Urinary bladder (tissue), 4 donors: ENCODE measurements at places on chromosomes 16 and 17. TPM values are rescaled to one million over a fixed set of nuclear protein-coding genes. Genes with fewer than 3 reads are reported as not detected.

GRCh38 chr16:76035689-76036088, 241.5 kb upstream of the CNTNAP4 start:
- DNase-seq = no peak

DNA sequence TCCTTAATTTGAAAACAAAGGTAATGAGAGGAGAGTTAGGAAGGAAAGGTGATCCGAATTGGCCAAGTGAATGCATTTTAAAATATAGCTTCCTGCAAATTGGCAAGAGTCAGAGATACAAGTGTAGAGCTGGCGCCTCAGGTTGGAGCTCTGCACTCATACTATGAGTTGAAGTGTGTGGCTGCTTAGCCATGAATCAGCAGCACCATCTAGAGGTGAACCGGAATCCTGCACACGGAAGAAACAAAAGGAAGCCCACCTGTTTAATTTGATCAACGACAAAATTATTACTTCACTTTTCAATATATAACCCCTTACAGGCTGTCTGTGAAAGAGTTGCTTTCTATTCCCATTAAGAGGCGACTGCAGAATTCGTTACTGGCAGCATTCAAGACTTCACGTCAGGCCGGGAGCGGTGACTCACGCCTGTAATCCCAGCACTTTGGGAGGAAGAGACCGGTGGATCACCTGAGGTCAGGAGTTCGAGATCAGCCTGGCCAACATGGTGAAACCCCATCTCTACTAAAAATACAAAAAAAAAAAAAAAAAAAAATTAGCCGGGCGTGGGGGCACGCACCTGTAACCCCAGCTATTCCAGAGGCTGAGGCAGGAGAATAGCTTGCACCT, 1253.7 kb upstream of the CDH8 start:
- DNase-seq = no peak

GRCh38 chr17:77214328-77214727, 73.6 kb downstream of the SEC14L1 start:
- DNase-seq = no peak

GRCh38 chr16:77221482-77221881, 22.3 kb downstream of the SYCE1L start:
- no peak for DNase-seq

DNA sequence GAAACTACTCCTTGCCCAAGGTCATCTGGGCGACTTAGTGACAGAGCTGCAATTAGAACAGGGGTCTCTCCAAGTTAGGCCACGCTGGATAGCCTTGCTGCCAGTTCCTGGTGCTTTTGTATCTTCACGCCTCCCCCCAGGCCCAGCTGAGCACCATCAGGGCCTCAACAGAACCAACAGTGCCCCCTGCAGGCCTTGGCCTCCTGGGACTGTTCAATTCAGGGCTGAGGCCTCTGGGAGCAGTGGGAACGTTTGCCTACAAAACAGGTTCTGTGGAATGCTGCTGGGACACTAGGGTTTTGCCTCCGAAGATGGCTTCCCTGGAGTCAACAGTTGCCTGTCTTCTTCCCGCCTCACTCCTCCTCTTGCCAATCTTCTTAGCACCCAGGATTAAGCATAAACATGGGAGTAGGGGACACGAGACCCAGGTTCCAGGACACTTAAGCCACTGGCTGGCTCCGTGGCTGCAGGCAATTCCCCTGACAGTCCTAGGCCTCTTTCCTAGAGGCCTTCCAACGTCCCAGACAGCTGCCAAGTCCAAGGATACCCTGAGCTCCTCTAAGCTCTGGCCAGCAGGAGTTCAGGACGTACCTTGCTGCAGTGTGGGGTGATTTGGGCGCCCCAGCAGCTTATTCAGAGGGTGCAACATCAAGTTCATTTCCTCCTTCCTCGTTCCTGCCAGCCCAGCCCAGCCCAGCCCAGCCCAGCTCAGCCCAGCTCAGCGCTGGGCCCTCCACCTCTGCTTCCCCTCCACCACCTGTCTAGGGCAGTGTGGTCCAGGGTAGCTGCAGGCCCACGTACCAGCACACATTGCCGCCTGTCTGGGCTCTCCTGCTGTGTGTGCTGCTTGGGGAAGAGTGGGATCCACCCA, 246.6 kb upstream of the RPL38 start:
- DNase-seq = no peak

DNA sequence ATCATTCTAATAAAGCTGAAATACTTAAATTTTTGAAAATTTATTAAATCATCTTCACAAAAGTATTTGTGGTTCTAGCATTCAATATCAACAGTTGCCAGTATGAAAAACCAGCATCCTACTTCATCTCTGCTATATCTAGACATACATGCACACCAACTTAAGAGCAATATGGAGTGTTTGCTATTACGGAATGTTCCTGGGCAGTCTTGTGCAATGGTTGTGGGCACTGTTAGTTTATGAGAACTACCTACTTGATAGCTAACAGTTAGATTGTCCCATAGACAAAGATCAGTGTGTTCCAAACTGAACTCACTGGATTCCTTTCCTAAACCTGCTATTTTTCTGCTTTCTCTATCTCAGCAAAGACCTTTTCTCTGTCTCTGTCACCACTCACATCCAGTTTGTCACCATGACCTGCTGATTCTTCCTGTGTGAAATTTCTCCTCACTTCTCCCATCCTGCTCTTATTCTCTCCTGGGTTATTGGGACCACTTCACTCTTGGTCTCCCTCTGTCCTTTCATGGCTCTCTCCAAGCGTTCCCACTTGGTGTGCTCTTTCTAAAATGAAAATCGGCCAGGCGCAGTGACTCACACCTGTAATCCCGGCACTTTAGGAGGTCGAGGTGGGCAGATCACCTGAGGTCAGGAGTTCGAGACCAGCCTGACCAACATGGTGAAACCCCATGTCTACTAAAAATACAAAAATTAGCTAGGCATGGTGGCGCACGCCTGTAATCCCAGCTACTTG, 27.7 kb downstream of the CNTROB start:
- DNase-seq = no peak

DNA sequence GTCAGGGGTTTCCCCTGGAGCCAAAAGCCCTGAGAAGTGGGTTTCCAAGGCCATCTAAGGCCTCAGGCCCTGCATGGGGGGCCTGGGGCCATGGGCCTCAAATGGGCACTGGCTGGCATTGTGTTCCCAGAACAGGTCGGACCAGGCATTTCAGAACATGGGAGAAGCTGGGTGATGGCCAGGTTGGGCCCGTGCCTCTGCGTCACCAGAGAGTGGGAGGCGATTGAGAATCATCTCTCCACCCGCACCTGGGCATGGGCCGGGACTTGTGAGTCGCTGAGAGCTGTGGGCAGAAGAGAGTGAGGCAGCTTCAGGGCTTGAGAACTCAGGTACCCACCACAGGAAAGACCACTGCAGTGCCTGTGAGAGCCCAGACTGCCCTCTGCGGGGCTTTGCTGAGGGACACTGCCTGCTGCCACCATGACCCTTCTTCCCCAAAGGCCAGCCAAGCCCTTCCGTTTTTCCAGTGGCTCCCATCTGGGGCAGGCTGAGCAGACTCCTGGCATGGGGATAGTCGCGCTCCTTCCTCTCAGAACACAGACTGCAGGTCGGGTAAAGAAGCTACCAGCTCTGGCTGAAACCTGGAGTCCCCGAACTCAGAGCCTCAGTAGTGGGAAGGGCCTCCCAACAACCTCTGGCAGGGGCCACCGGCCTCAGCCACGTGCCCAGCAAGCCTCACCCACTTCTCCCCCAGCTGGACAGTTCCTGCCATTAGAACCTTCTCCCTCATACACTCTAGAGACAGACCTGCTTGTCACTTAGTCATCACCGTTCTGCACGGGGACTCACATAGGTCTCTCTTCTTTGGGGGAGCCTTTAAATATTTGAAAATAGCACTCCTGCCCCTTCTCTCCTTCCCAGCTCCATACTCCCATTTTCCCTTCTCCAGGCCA, 1.6 kb downstream of the RAB11FIP4 start:
- no peak for DNase-seq

GRCh38 chr16:49498264-49498663, 124.7 kb downstream of the C16orf78 start:
- no peak for DNase-seq

DNA sequence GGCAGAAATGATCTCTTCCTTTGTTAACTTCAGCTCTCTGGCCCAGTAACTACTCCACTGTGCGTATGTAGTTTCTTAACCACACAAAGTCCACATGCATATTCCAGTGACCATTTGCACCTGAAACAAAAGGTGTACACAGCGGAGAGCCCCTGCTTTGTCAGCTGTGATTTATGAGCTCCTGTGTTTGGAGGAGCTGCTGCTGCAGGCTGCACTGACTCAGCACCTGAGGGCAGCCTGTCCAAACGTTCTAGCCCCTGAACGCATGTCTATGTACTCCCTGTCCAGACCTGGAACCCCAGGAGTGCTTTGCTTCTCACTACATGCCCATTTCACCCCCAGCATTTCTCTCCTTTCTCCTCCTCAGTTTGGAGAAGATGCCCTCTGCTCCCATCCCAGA, 216.1 kb downstream of the ABCC12 start:
- no peak for DNase-seq

GRCh38 chr16:68351991-68352431, 41.2 kb downstream of the PRMT7 start:
- peak; percentile 60 for DNase-seq

DNA sequence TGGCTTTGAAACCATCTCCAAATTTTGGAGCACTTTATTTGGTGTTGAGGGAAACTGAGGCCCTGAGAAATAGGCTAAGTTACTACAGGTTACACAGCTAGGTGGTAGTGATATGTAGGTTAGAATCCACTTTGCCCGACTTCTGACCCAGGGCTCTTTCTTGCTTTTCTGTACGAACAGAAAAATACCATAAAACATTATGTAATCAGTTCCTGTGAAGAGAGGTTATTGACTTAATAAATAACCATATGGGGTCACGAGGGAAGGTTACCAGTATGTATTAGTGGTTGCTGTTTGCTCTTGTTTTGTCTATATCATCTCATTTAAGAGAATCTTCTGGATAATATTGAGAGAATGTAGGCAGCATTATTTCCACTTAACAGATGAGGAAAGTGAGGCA, 172.2 kb upstream of the MAF start:
- DNase-seq = no peak

- no peak for DNase-seq
These were observed 523 bp downstream of the KCTD2 start for GRCh38 chr17:75047398-75048098.

DNA sequence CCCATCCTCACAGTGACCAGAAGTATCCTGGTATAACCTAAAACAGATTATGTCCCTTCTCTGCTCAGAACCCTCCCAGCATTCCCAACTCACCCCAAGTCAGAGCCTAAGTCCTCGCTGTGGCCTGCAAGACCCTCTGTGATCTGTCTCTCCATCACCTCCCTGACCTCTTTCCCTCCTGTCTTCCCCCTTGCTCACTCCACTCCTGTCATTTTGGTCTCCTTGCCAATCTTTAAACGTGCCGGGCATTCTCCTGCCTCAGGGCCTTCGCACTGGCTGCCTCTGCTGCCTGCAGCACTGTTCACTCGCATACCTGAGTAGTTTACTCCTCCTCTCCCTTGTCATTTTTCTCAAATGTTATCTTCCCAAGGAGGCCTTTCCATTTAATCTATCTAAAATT, 97.7 kb downstream of the GSG1L start:
- no peak for DNase-seq

DNA sequence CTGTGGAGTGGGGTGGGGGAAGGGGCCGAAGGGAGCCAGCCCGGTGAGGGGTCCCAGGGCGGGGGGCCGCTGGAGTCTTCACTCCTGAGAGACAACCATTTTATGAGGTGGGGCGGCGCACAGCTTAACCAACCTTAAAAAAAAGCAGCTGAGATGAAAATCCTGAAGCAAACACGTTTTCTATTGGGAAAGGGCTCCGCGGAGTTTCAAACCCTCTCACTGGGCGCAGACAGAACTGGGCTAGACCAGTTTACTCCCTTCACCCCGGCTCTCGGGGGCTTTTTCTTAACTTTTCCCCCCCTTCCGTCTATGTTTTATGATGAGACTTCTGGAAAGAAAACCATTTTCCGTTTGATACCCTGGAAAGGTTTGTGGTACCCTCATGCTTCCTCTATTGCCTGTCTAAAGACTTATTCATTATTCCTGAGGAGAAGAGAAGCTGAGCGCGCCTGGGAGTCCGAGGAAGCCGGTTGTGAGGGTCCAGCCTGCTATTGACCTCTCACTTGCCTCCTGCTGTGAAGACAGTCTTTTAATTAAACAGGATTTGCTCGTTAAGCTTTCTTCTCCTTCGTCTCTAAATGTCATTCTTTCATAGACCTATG, 482 bp upstream of the SSH2 start:
- no peak for DNase-seq

- DNase-seq = no peak
These were observed 2.6 kb downstream of the GID4 start for GRCh38 chr17:18041776-18042175.

GRCh38 chr17:29566473-29567303, at the start of gene ABHD15:
ABHD15 (minus strand) TSS chr17:29567037; CDS start chr17:29566966, 71 bp downstream.
- no peak for DNase-seq

DNA sequence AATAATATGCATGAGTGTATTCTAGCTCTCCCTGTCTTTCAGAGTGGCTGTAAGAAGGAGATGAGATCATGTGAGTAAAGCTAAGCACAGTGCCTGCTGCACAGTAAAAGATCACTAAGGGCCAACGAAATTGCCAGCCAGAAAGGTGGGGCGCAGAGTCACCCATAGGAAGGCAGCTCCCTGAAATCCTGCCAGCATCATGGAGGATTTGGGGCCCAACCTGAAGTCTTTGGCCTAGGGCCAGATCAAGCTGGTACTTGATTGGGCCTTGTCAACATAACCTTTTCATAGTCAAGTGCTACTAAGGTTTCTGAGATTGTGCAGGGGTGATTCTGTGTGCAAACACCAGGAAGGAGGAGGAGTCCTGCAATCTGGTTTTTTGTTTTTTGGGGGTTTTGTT, 16.5 kb downstream of the SCNN1B start:
- peak; percentile 26 for DNase-seq

KRTAP4-5 gene
- total RNA-seq = not detected

TEKT5 gene
- total RNA-seq = 0.32 TPM

MYH1 gene
- total RNA-seq = 0.21 TPM

EFNB3 gene
- total RNA-seq = 3.3 TPM

SLFN14 gene
- 0.48 TPM for total RNA-seq

SOX9 gene
- 3.2 TPM for total RNA-seq

HOXB3 gene
- 10.8 TPM for total RNA-seq

GJC1 gene
- total RNA-seq = 63.2 TPM

SYCE1L gene
- 0.90 TPM for total RNA-seq
